ENCODE measurements at places on chromosomes 5 and 9.

DNA sequence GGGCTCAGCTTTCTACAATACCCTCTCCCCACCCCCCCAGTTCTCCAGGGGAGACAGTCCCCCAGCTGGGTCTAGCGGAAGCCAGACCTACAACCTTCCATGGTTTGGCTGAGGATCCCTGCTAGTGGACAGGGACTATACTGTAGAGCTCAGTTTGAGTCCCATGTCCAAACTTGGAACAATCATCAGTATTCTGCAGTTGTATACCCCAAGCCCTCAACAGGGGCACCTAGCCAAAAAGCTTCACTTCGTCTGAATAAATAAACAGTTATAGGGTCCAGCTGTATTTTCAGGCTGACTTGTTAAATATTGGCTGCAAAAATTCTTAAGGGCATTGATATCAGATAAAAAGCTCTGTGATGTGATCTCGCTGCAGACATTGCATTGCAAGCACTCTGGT, 15.4 kb upstream of the C9 start:
- DNase-seq = no peak

- no peak for DNase-seq
Measured at GRCh38 chr9:128473104-128473503, 17.3 kb downstream of the ODF2 start.

DNA sequence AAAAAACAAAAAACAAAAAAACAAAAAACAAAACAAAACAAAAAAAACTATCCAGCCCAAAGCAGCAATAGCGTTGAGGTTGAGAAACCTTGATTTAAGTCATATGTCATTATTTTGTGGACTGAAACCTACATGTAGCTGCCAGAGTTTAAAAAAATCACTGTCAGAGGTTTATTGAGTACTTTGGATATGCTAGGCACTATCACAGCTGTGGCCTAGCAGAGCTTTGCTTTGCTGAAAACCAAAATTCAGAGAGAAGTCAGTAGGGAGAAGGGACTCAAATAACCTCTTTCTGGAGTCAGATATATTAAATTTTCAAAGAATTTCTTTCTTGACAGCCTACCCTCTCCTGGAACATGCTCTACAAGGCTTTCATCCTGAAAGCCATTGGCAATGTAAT, 151.5 kb downstream of the TARS1 start:
- DNase-seq = no peak

DNA sequence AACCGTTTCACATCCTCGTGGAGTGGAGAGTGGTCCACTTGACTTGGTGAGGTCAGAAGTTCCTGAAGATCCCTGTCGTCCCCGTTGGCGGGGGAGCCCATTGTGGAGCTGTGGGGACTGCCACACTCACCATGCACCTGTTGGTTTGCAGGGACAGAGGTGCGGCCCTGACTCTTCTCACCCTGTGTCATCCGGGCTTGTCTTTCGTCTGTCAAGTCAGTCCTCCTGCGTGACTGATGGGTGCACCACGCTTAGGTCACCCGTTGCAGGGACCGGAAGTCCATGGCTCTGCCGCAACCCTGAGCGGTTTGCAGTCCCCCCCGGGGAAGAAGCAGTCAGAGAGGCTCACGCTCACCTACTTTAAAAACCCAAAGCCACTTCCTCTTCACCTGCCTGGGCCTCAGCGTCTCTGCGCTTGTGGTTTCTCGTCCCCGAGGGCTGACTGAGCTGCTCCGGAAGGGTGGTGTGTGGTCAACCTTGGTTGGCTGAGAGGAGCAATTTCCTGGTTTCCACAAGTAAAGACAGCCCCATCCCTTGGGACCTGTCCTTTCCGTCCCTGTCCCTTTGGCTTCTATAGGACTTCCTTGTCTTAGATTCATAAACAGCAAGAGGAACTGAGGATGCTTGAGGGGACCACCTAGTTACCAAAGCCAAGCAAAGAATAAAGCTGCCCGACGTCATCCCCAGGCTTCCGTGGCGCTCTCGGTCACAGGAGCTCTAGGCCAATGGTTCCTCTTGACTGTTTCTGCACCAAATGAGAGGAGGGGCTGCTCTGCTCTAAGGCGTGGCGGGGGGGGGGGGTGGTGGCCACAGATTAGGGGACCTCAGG, 53.2 kb downstream of the USP20 start:
- peak; percentile 57 for DNase-seq

- DNase-seq = no peak
Measured at GRCh38 chr5:78753093-78753531, 104.5 kb upstream of the LHFPL2 start.

DNA sequence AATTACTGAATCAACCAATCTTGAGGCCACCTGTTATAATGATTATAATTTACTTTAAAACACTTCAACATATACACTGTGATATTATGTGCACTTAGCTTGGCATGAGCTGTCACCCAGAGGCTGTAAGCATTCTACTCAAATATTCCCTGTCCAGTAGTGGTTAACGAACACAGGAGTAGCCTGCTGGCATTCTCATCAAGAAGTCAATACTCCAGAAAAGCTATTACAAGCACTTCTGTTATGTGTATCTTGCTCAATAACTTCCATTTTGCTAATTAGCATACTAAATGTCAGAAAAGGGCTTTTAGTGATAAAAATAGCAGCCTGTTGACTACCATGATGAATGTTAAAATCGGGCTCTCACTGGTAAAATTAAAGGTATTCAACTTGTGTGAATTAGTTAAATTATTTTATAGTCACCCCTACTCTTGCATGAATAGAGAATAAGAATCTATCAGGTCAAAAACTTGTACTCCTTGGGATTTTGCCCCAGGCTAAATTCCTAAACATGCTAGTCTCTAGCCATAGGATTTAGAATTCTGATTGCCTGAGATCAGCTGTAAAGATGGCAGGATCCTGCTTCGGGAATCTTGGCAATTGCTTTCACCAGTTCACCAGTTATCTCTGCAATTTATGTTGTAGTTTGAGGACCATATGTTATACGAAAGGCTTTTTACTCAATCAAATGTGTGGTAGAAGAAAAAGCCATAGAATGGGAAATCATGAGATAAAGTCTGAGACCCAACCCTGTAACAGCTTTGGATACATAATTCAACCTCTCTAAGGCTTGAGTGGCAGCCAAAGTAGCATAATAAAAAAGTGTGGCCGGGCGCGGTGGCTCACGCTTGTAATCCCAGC, 43.4 kb upstream of the PAM start:
- no peak for DNase-seq

GRCh38 chr5:124952079-124952478, 205.6 kb upstream of the ZNF608 start:
- no peak for DNase-seq

DNA sequence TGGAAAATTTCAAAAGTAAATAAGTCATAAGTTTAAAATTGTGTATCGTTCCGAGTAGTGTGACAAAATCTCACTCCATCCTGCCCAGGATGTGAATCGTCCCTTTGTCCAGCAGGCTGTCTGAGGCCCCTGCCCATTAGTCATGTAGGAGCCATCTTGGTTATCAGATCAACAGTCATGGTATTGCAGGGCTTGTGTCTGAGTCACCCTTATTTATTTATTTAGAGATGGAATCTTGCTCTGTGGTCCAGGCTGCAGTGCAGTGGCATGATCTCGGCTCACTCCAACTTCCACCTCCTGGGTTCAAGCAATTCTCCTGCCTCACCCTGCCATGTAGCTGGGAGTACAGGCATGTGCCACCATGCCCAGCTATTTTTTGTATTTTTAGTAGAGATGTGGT, 30.2 kb downstream of the ITGA2 start:
- DNase-seq = no peak

- DNase-seq = no peak
Measured at GRCh38 chr9:34687276-34688030, 3.6 kb downstream of the CCL19 start.

DNA sequence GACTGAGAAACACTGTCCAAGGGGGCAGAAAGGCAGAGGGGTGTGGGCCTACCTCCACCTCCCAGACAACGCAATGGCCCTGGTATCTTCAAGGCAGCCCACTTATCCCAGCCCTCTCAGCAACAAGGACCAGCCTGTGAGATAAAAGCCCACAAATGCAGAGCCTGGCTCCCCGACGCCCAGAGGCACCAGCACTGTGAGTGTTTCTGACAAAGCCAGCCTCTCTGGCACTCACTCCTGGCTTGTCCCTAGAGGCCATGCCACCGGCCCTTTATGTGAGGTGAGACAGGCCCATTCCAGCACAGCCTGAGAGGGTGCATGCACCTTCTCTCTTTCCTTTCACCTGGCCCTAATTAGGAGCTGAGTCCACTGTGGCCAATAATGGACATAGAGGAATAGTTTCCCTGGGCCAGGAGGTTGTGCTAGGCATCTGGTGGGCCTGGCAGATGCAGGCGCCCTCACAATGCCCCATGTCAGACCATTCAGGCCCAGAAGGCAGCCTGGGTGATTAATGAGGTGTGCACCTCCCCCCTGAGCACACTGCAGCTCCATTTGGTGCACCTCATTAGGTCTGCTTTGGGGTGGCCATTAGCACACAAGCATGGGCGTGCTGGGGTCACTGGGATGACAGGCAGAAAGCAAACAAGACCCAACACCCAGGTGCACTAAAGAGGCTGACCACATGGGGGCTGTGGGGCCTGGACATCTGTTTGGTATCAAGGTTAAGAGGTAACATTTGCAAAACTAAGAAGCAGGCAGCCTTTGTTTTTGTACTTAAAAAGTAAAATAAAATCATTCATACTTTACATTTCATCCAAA, 176.0 kb downstream of the MED10 start:
- no peak for DNase-seq

DNA sequence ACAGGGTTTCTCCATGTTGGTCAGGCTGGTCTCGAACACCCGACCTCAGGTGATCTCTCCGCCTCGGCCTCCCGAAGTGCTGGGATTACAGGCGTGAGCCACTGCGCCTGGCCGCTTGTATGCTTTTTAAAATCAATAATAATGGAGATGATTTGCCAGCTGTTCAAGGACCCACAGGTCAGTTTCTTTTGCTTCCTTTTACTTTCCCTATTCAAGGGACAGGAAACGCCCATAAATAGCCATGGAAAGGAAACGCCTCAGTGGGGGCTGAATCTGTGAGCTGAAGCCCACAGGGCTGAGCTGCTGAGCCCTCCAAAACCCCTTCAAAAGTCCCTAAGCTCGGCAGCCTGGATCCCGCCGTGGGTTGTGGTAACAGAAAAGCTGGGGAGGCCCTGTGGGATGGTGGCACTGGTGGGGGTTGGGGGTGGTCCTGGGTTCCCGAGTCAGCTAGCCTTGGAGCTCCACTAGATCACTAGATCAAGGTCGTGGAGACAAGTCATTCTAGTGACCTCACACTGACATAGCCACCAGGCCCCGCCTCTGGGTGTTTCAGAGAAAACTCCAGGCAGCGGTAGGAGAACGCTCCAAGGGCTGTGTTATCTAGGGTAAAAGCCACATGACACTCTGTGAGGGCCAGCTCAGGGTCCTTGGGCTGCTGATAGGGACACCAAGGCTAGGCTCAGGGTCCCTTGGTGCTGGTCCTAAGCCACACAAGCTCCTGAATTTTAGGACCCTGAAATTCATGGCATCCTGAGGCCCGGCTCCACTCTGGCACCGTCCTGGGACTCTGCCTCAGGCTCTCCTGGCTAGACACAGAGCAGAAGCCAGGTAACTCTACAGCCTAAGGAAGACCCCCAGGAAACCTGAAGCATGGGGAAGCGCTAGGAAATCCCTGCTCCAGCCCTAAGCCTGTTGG, 18.0 kb upstream of the DUSP1 start:
- DNase-seq = no peak

- DNase-seq = no peak
Measured at GRCh38 chr9:124899845-124900244, 37.9 kb downstream of the ARPC5L start.

DNA sequence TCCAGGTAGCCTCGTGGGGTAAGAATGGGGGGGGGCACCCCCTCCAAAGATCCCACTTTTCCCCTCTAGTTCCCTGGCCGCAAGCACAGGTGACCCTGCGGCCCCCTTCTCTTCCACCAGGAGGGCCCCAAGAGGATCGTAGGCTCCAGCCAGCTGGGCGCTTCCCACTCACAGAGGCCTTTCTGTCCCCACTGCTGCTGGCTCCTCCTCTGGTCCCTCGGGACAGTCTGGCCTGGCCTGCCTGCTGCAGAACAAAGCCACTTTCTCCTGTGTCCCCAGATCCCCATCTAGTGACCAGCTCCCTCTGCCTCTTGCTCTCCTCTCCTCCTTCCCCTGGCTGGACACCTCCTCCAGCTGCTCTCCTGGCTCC, 534 bp upstream of the SAPCD2 start:
- no peak for DNase-seq

- DNase-seq = no peak
Measured at GRCh38 chr9:34496149-34496712, 26.6 kb downstream of the ENHO start.

GRCh38 chr9:110161940-110162339, 46.0 kb downstream of the C9orf152 start:
- DNase-seq = no peak

DNA sequence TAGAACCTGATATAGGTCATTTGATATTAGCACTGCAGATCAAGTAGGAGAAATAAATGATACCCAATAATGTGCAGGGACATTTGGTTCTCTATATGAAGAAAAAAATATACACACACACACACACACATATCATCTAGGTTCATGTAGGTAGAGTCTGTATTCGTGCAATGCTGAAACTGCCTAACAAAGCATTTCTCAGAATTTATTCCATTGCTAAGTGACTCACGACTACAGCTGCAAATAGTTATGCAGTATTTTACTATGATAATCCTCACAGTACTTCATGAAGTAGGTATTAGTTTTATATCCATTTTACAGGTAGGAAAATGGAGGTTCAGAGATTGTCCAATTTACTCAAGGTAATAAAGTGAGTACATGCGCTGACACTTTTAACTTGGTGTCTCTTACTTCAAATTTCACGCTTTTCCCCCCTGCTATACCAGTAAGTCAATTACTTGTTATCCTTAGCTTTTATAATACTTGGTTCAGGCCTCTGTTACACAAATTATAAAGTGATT, 2.4 kb downstream of the GIN1 start:
- no peak for DNase-seq

DNA sequence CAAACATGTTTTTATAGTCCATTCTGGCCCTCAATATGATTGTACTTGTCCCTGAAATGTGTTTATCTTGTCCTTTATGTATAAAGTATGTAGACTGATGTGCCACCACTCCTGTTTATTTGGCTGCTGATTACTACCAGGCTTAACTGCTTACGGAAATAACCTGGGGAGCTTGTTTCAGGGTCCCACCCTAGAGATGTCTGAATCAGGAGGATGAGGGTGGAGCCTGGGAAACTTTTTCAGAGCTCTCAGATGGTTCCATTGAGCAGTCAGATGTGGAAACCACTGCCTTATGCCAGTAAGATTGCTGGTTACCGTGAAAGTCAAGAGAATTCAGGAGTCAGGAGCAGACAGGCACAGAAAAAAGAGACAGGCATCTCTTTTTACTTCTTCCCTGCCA, 19.2 kb downstream of the SLC23A1 start:
- no peak for DNase-seq

GRCh38 chr9:32926911-32927310, 74.5 kb downstream of the APTX start:
- DNase-seq = no peak

GRCh38 chr5:67037171-67037570, 159.4 kb downstream of the CD180 start:
- DNase-seq = no peak

Measured in GM18507 (cell line).